ENCODE measurements at places on chromosomes 16 and 17.

- DNase-seq, result no peak
Measured at GRCh38 chr16:66382966-66383299, 16.4 kb downstream of the CDH5 start.

GRCh38 chr16:24887472-24887871, 41.7 kb downstream of the SLC5A11 start:
- DNase-seq, result no peak

DNA sequence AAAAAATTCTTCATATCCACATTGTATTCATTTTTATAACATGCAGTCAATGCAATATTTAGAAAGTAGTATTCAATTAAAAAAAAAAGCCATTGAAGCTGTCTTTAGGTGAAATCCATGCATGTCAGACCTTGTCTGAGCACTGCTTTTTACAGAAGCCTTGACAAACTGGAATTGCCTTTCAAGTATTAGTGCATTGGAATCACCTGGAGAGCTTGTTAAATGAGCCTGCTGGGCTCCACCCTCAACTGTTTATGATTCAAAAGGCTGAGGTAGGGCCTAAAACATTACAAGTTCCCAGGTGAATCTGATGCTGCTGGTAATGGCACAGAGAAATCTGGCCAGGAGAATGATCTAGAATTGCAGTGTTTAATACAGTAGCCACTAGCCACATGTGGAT, 85.8 kb downstream of the HIC1 start:
- no peak for DNase-seq

- DNase-seq, result no peak
Measured at GRCh38 chr17:18017958-18018357, 21.0 kb downstream of the ATPAF2 start.

Measured in activated CD4-positive, alpha-beta memory T cell treated with anti-CD3 and anti-CD28 coated beads for 36 hours (primary cell).